Sciatic nerve (tissue), 2 donors: ENCODE measurements at places on chromosomes 1 and 21. TPM values are rescaled to one million over a fixed set of nuclear protein-coding genes. Genes with fewer than 3 reads are reported as not detected.
A peak's percentile ranks its signal among the peaks of the same experiment; 100 is the strongest.

- no peak for DNase-seq
Observed at GRCh38 chr1:218887141-218887925, 286.3 kb upstream of the LYPLAL1 start.

- DNase-seq: no peak
Observed at GRCh38 chr1:91697416-91697815, 188.5 kb downstream of the TGFBR3 start.

DNA sequence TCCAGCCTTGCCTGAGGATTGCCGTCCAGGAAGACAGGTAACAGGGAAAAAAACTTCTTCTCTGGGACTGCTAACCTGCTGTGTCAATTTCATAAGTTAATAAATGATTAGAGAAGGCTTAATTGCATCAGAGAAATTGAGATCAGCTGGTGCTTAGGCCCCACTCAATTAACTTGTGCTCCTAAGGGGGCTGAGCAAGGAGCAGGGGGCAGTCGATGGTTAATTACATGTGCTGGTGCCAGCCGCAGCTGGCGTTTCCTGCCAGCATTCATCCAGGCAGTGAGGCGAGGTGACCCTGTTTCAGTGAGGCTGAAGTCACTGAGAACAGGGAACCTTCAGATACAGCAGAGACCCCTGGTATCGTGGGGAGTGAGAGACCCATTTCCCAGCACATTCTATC, 60.0 kb downstream of the FAM163A start:
- DNase-seq: peak; percentile 7

HMGCS2 gene
- not detected for total RNA-seq

GRCh38 chr1:169052727-169053126, 53.8 kb upstream of the ATP1B1 start:
- DNase-seq: no peak

GRCh38 chr1:8211251-8211882, 106.5 kb upstream of the SLC45A1 start:
- no peak for DNase-seq

NEGR1 gene
- total RNA-seq: 85.5 TPM

CASQ2 gene
- 6.5 TPM for total RNA-seq

MMP23B gene
- 5.4 TPM for total RNA-seq

BCL10 gene
- 17.8 TPM for total RNA-seq

GRCh38 chr1:28173980-28174297, 2.6 kb downstream of the PTAFR start:
- no peak for DNase-seq

LAMB3 gene
- total RNA-seq: 2.8 TPM

GRCh38 chr1:211639475-211640300, 35.7 kb downstream of the NEK2 start:
- DNase-seq: no peak

COA7 gene
- total RNA-seq: 11.3 TPM
